ENCODE measurements at places on chromosomes 2 and 18. TPM values are rescaled to one million over a fixed set of nuclear protein-coding genes. Genes with fewer than 3 reads are reported as not detected.

The PIEZO2 gene
- total RNA-seq: not detected

The GREB1L gene
- total RNA-seq: not detected

The CPS1 gene
- total RNA-seq: 2.0 TPM

The ATP9B gene
- total RNA-seq: 22.4 TPM

The HOXD11 gene
- not detected for total RNA-seq

The RFTN2 gene
- total RNA-seq: 0.09 TPM

The SLC39A10 gene
- 23.6 TPM for total RNA-seq

The EPHA4 gene
- total RNA-seq: 10.2 TPM

The PAPOLG gene
- total RNA-seq: 18.9 TPM

The TCF23 gene
- total RNA-seq: not detected

The MOGAT1 gene
- total RNA-seq: not detected

The CFAP53 gene
- 0.49 TPM for total RNA-seq

The VSNL1 gene
- not detected for total RNA-seq

The LIMS3 gene
- 1.7 TPM for total RNA-seq

The CYP27A1 gene
- total RNA-seq: 1.2 TPM

The SERPINB13 gene
- not detected for total RNA-seq

The SULT6B1 gene
- not detected for total RNA-seq

The SCYGR4 gene
- not detected for total RNA-seq

GRCh38 chr2:95347681-95348608 lies 50.8 kb downstream of the KCNIP3 start:
- H3K4me3 ChIP-seq: no peak overlapping the region
- H3K27me3 ChIP-seq: peaks cover 13% of the 10 kb centered on the region
- H3K36me3 ChIP-seq: no peaks in the 10 kb centered on the region
- no peak for DNase-seq

DNA sequence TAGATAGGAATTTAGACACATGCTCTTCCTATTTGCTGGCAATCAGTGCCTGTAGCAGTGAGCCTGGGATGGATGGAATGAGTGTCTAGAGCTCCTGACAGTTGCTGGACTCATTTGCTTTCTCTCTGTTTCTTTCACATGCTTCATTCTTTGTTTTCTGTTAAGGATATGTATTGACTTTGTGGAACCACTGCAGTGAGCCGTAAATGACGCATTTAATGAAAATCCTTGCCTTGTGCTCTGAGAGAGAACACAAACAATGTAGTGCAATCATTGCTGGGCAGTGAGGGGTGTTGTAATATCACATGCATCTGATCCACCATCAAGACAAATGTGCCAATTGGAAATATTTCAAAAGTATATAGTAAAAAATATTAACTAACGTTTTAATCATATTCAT lies 25.2 kb upstream of the CDH20 start:
- no peaks in the 10 kb centered on the region for H3K4me1 ChIP-seq
- no peaks in the 10 kb centered on the region for H3K27me3 ChIP-seq
- H3K4me3 ChIP-seq: no peak overlapping the region
- no peaks in the 10 kb centered on the region for H3K36me3 ChIP-seq

- no peak overlapping the region for H3K4me3 ChIP-seq
- H3K4me1 ChIP-seq: no peaks in the 10 kb centered on the region
- no peak overlapping the region for H3K27ac ChIP-seq
- H3K27me3 ChIP-seq: no peaks in the 10 kb centered on the region
Observed at GRCh38 chr2:6410313-6410712, 455.4 kb downstream of the CMPK2 start.

GRCh38 chr2:159953136-159953823 lies 109.1 kb downstream of the PLA2R1 start:
- no peaks in the 10 kb centered on the region for H3K27me3 ChIP-seq
- DNase-seq: no peak
- no peaks in the 10 kb centered on the region for H3K4me1 ChIP-seq
- H3K36me3 ChIP-seq: no peaks in the 10 kb centered on the region
- no peak overlapping the region for H3K27ac ChIP-seq

DNA sequence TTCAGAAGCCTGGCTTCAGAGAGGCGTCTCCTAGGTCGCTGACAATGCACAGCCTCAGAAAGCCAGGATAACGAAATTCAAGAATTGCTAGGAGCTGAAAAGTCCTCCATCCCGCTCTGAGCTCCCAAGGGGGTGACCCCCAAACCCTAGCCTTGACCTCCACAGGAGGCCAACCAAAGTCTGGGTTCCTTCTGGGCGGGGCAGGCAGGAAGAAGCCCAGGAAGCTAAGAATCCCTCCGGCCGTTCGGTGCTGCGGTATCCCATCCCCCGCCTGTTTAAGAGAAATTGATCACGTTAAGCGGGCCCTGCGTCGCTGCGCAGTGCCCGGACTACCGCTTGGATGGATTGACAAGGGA lies 2.5 kb upstream of the OSR1 start:
- H3K4me1 ChIP-seq: peaks cover 47% of the 10 kb centered on the region
- no peak overlapping the region for H3K27ac ChIP-seq
- H3K4me3 ChIP-seq: peak overlapping the region; percentile 61

GRCh38 chr2:15684161-15685039 lies 92.7 kb downstream of the DDX1 start:
- no peaks in the 10 kb centered on the region for H3K36me3 ChIP-seq
- H3K27ac ChIP-seq: no peak overlapping the region
- no peaks in the 10 kb centered on the region for H3K4me1 ChIP-seq
- DNase-seq: no peak

- H3K4me1 ChIP-seq: no peaks in the 10 kb centered on the region
- H3K36me3 ChIP-seq: no peaks in the 10 kb centered on the region
- no peaks in the 10 kb centered on the region for H3K27me3 ChIP-seq
- H3K4me3 ChIP-seq: peak overlapping the region; percentile 60
Observed at GRCh38 chr2:173076581-173077345, 1.1 kb downstream of the MAP3K20 start.

DNA sequence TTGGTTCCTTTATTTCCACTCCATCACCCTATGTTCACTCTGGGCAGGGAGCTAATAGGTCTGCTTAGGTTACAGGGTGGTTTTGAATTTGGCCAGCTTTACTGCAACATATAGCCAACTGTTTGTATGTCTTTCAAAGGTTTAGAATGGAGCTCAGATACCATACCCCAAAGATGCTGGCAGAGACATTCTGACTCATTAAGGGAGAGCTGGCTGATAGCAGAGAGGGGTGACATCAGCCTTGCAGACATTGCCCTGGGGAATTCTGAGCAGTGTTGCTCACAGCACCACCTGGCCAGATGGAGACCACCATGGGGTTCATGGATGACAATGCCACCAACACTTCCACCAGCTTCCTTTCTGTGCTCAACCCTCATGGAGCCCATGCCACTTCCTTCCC lies 2.1 kb downstream of the PROKR1 start:
- DNase-seq: no peak
- H3K4me1 ChIP-seq: no peaks in the 10 kb centered on the region
- H3K27me3 ChIP-seq: peaks cover 36% of the 10 kb centered on the region
- H3K4me3 ChIP-seq: no peak overlapping the region
- H3K36me3 ChIP-seq: no peaks in the 10 kb centered on the region
- no peak overlapping the region for H3K27ac ChIP-seq

DNA sequence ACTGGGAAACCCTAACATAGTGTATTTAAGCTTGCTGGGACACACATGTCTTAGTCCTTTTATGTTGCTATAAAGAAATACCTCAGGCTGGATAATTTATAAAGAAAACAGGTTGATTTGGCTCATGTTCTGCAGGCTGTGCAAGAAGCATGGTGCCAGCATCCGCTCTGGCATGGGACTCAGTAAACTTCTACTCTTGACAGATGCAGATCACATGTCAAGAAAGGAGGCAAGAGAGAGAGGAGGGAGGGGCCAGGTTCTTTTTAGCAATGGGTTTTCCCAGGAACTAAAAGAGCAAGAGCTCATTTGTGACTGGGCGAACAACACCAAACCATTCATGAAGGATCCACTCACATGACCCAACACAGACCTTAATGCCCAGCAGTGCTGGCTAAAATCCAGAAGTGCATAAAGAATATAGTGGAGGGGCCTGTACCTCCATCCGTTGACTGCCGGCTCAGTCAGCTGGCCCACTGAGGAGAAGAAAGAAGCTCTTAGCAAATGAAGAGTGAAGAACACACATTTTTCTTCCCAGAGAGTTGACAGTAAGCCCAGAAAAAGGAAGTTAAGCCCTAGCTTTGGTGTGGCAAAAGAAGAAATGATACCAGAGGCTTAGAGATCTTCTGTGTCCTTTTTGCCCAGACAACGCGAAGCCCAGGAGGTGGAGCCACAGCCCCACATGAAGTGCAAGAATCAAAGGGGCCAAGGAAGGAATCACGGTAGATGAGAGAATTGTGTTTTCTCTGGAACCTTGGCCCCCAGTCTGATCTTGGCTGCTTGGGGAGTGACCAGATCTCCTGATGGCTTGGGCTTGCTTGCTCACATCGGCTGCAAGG lies 183.5 kb upstream of the FAM98A start:
- H3K4me3 ChIP-seq: no peak overlapping the region
- DNase-seq: no peak
- no peaks in the 10 kb centered on the region for H3K36me3 ChIP-seq
- H3K27me3 ChIP-seq: no peaks in the 10 kb centered on the region
- no peaks in the 10 kb centered on the region for H3K4me1 ChIP-seq

- no peaks in the 10 kb centered on the region for H3K4me1 ChIP-seq
- H3K36me3 ChIP-seq: no peaks in the 10 kb centered on the region
- no peak overlapping the region for H3K27ac ChIP-seq
- peaks cover 26% of the 10 kb centered on the region for H3K27me3 ChIP-seq
- no peak for DNase-seq
- H3K4me3 ChIP-seq: no peak overlapping the region
Observed at GRCh38 chr2:85744741-85745601, 8.8 kb upstream of the ATOH8 start.

DNA sequence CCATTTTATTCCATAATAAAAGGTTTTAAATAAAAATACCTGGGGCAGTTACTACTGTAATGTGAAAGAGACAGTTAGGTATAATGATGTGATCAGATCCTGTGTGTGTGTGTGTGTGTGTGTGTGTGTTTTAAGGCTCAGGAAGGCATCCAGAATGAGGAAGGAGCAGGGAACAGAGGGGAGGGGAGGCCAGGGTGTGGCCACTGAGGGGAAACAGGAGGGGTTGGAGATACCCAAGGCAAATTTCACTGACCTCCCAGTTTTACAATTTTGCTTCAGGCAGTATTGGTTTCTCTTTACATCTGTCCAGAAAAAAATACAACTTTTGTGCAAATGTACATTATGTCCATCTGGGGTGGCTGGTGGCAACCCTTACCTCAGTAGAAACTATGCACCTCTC lies 163.5 kb upstream of the FBXO11 start:
- no peaks in the 10 kb centered on the region for H3K36me3 ChIP-seq
- no peaks in the 10 kb centered on the region for H3K4me1 ChIP-seq
- H3K27me3 ChIP-seq: no peaks in the 10 kb centered on the region
- no peak for DNase-seq
- H3K27ac ChIP-seq: no peak overlapping the region

DNA sequence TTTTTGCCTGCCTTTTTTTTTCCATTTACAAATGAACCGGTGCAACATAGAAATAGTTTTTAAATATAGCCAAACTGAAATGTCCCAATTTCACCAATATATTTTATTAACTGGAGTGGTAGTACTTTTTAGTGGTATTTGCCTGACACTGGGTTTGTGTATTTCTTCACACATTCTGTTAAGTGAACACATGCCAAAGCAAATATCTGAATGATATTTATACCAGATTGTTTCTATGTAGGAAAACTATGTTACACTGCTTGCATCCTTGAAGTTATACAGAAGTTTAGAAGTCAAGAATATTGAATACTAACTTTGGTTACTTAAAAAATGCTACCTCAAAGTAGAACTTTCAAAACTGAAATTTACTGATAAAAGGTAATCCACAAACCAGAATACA lies 19.4 kb upstream of the ITPRID2 start:
- no peaks in the 10 kb centered on the region for H3K36me3 ChIP-seq
- H3K27me3 ChIP-seq: no peaks in the 10 kb centered on the region

DNA sequence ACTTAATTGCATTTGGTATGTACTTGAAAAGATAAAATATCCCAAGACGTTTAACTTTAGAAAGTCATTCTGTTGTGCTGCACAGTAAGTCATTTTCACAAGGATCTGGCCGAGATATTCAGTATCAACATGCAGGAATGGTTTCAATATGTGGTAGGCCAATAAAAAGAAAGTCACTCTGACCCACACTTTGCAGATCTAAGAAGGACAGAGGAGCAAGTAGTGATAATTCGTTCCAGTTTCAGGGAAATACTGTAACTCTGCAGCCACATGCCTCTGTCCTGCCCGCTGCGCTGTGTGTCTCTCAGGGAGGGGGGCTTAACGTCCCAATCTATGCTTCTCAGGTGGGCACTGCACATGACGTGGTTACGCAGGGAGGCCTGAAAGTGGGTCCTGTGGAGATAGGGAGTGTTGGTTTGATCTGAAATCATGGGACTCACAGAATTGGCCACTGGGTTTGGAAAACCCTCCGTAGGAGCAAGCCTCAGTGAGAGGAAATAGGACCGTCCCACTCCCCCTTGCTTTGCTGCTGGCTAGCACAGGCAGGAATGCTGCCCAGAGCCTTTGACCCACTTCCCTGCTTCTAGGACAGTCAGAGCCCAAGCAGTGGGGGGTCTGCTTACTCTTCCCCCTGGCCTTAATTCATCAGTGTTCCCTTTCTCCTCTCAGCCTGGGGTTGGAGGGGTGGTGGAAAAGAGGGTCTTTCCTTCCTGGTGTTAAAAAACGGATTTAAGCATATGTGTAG lies 314.7 kb upstream of the SPRED2 start:
- no peaks in the 10 kb centered on the region for H3K36me3 ChIP-seq
- no peak overlapping the region for H3K4me3 ChIP-seq
- H3K27me3 ChIP-seq: no peaks in the 10 kb centered on the region
- no peak for DNase-seq
- no peak overlapping the region for H3K27ac ChIP-seq

- no peak overlapping the region for H3K27ac ChIP-seq
- no peaks in the 10 kb centered on the region for H3K27me3 ChIP-seq
- H3K36me3 ChIP-seq: no peaks in the 10 kb centered on the region
- no peak overlapping the region for H3K4me3 ChIP-seq
- no peaks in the 10 kb centered on the region for H3K4me1 ChIP-seq
Observed at GRCh38 chr2:173986805-173987204, 21.6 kb upstream of the SP3 start.

GRCh38 chr2:20444101-20444992 lies 2.5 kb upstream of the RHOB start:
- H3K27ac ChIP-seq: no peak overlapping the region
- peaks cover 12% of the 10 kb centered on the region for H3K4me1 ChIP-seq
- H3K4me3 ChIP-seq: no peak overlapping the region
- peaks cover 4% of the 10 kb centered on the region for H3K27me3 ChIP-seq
- DNase-seq: no peak

DNA sequence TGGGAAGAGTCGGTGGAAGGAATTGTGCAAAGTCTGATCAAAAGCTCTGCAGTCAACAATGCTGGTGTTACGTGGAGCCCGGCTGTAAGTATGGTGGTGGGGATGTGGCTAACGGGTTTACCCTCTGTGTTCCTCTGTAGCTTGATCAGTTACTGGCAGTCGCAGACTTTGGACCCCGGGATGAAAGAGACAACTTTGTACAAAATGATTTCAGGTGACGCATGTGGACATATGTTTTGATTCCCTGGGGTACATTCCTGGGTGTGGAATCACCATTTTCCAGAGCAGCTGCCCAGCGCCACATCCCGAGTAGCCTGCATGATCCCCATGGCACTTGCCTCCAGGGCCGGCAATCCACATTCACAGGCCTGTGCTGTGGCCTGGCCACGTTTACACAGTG lies 9.8 kb downstream of the RBFA start:
- H3K4me1 ChIP-seq: no peaks in the 10 kb centered on the region
- H3K36me3 ChIP-seq: no peaks in the 10 kb centered on the region
- no peak for DNase-seq
